SHP77 (cell line): ENCODE measurements at places on chromosomes 12 and 14.
A peak's percentile ranks its signal among the peaks of the same experiment; 100 is the strongest.

DNA sequence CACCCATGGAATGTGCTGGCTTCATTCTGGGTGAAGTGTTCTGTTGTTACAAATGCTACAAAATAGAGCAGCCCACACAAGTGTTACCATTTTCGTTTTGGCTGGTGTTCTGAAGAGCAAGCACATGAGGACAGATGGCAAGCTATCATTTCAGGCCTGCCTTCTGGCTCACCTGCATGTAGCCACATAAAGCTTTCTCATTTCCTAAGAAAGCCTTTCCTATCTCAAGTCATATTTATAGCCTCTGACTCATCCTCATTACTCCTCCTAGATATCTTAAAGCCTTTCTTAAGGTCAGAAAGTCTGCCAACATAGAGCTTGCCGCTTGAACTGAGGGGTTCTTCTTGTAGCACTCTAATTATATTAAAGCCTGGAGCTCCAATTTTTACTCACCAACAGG lies 89.0 kb downstream of the PTPRR start:
- no peak for DNase-seq

DNA sequence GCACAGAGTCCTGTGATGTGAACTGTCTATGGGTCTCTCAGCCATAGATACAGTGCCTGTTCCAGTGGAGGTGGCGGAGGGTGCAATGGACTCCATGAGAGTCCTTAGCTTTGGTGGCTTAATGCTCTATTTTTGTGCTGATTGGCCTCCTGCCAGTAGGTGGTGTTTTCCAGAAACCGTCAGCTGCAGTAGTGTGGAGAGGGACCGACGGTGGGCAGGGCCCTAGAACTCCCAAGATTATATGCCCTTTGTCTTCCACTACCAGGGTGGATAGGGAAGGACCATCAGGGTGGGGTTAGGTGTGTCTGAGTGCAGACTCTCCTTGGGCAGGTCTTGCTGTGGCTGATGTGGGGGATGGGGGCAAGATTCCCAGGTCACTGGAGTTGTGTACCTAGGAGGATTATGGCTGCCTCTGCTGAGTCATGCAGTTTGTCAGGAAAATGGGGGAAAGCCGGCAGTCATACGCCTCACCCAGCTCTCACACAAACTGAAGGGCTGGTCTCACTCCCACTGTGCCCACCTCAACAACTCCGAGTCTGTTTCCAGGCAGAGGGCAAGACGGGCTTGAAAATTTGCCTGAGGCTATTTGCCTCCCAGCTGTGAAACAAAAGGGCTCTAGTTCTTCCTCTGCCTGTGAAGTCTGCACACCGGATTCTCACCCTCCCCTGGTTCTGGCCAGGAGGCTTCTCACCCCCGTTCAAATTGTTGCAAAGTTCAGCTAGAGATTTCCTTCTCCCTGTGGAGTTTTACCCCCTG lies 24.9 kb upstream of the ZDHHC17 start:
- no peak for DNase-seq

GRCh38 chr12:74981541-74981940 lies 228.1 kb downstream of the KCNC2 start:
- DNase-seq = no peak

DNA sequence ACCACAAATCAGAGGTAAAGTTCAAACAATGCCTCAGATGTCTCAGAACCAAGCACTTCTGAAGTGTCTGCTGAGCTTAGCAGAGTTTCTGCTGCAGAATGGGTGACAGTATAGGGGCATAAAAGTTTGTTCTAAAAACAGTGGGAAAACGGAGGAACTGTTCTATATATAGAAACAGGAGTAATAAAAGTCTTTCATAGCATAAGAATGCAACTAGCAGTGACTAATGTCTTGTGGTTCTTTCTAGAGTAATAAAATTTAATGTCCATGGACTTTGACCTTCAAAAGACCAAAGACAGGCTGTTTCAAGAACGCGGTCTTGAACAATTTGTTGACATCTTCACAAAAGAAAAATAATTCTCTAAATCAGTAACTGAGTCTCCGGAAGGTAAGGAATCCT lies 107.5 kb upstream of the FAR2 start:
- DNase-seq = no peak

- DNase-seq = no peak
Measured at GRCh38 chr12:96233168-96233567, 39.0 kb downstream of the ELK3 start.

DNA sequence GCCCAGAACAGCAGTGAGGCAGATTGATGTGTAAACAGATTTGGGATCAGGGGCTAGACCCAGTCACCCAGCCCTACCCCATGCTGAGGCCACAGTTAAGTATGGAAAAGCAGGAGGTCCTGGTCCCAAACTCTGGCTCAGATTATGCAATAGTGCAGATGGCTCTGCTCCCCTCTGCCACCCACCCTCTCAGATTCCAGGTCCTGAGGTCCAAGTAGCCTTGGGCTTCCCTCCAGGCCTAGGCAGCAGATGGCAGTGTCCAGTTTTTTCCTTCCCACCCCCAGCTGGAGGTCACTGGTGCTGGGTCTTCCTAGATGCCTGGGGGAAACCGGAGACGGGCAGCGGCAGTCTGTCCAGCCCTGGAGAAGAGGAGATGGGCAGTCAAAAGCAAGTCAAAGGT lies 2.8 kb upstream of the DHH start:
- no peak for DNase-seq

DNA sequence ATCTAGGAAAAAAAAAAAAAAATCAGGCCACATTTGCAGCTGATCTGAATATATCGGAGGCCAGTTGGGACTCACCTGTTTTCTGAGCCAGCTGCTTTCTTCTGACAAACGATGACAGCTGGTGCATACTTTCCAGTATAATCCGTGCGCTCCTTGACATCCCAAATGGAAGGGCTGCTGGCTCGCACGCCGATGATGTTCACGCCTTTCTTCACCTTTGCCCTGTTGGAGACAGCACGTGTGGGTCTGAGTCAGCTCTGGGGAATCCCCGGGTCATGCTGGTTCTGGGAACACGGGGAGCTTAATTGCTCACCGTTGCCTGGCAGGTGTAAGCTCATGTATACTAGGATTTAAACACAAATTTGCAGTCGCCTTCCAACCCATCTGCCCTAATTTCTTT lies 372.8 kb downstream of the TMEM132D start:
- peak; percentile 28 for DNase-seq

GRCh38 chr12:47868041-47868440 lies 36.8 kb downstream of the VDR start:
- DNase-seq = no peak

GRCh38 chr14:30193101-30193500 lies 265.5 kb upstream of the PRKD1 start:
- no peak for DNase-seq

DNA sequence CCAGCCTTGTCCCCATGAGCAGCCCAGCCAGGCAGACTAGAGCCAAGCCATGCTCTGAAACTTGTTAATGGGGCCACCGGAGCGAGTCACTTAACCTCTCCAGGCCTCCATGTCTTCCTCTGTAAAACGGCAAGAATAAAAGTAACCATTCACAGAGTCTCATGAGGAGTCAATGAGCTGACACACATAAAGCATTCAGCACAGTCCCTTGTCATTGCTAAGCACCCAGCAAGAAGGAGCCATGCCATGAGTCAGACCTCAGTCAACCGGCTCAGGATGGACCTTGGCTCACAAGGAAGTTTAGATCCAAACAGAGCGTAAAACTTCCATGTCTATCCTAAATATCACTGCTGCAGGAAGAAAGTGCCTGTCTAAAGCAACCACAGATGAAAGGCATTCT lies 10.6 kb downstream of the FICD start:
- no peak for DNase-seq

GRCh38 chr14:24195186-24196070 lies at the start of gene TM9SF1:
Gene TM9SF1, minus strand, starts transcription at chr14:24195441. Its CDS starts 422 bp downstream, at chr14:24195019.
- peak; percentile 82 for DNase-seq

- DNase-seq = no peak
Measured at GRCh38 chr14:102452302-102452701, 57.3 kb downstream of the ANKRD9 start.

GRCh38 chr12:24776861-24777260 lies 172.0 kb downstream of the BCAT1 start:
- DNase-seq = no peak

GRCh38 chr12:2389079-2389790 lies 336.4 kb downstream of the CACNA1C start:
- DNase-seq = no peak

DNA sequence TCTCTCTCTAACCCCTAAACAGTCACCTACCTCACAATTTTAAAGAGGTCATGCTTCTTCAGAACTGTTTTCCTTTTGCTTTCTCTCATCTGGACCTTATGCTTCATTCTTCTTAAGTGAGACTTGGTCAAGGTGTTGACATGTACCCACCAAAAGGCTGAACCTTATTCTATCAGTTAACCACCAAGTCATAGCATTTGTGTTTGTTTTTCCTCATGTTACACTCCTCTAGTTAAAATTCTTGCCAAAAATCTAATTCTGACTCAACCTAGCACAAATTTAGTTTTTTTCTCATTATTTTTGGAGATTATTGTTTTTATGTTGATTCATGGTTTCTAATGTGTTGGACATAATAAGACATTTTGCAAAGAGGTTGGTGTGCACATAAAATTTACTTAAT lies 578.6 kb downstream of the SLC16A7 start:
- no peak for DNase-seq

GRCh38 chr12:50187084-50187900 lies 20.1 kb upstream of the CERS5 start:
- DNase-seq = no peak

GRCh38 chr12:57146092-57146491 lies 1.3 kb downstream of the LRP1-AS start:
- DNase-seq = no peak

DNA sequence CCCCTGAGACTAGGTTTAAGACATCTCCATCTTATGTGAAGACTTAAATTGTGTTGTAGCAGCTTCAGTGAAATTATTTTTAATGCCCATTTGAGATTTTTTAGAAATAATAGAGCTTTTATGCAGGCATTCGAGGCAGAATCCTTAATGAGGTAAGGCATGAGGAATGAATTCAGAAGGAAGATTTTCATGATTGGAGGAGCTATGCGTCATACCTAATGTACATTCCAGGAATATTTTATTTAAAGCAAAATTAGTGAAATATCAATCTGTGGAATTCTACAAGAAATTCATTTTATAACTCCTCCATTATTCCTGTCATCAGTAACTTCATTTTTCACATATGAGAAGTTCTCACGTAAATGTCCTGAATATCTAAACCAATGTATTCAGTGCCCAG lies 36.0 kb upstream of the GARIN6 start:
- no peak for DNase-seq

GRCh38 chr14:95770777-95771176 lies 56.9 kb upstream of the TCL1A start:
- peak; percentile 35 for DNase-seq

GRCh38 chr14:100439781-100440180 lies 116.6 kb downstream of the SLC25A47 start:
- DNase-seq = no peak
